ENCODE measurements at places on chromosomes 2 and 18. TPM values are rescaled to one million over a fixed set of nuclear protein-coding genes. Genes with fewer than 3 reads are reported as not detected.
A peak's percentile ranks its signal among the peaks of the same experiment; 100 is the strongest.

GRCh38 chr2:175575346-175576258 lies 394.1 kb upstream of the ATP5MC3 start:
- no peak for DNase-seq

- DNase-seq = no peak
Observed at GRCh38 chr2:238929242-238930081, 81.6 kb downstream of the TWIST2 start.

Gene TDRD15
- total RNA-seq = not detected

Gene CEBPZ
- 68.2 TPM for total RNA-seq

- no peak for DNase-seq
Observed at GRCh38 chr18:54503131-54503894, 87.7 kb upstream of the DYNAP start.

Gene KATNAL2
- not detected for total RNA-seq

Gene CLHC1
- 7.3 TPM for total RNA-seq

DNA sequence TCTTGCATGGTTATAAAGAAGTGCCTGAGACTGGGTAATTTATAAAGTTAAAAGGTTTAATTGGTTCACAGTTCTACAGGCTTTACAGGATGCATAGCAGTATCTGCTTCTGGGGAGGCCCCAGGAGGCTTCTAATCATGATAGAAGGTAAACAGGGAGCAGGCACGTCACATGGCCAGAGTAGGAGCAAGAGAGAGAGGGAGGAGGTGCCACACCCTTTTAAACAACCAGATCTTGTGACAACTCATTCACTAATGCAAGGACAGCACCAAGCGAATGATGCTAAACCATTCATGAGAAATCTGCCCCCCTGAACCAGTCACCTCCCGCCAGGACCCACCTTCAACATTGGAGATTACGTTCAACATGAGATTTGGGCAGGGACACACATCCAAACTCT lies 141.1 kb downstream of the EN1 start:
- DNase-seq = no peak

Gene TSPYL6
- total RNA-seq = not detected

GRCh38 chr2:177291701-177292100 lies 27.2 kb upstream of the NFE2L2 start:
- no peak for DNase-seq

- DNase-seq = no peak
Observed at GRCh38 chr2:118773826-118774225, 73.6 kb downstream of the EN1 start.

- no peak for DNase-seq
Observed at GRCh38 chr2:109692013-109692743, 78.0 kb downstream of the SOWAHC start.

DNA sequence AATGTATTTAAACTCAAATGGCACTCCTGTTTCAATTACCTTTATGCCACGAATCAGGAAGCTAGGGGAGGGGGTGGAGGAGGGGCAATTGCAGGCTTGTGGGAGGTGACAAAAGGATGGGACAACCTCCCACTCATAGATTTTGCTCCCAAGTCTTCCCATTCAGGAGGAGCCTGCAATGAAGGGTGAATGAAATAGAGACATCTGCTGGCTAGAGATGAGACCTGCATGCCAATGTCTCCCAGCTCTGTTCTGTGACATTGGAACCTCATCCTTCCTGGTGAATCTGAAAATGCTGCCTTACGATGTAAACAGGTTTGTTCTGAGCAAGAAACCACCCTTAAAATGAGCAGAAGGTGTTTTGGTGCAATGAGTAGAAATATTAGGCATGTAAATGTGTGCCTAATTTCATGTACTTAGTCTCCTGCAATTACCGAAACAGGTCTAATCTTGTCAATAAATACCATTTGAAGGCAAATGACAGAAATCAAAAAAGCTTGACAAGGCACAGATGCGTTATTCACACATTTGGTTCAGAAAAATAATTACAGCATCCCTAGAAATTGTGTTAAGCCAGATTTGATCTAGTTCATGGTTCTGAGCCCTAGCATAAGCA lies 2.7 kb upstream of the PID1 start:
- peak; percentile 60 for DNase-seq

Gene MCM6
- 196 TPM for total RNA-seq

- DNase-seq = no peak
Observed at GRCh38 chr2:239726631-239727181, 298.4 kb downstream of the NDUFA10 start.

- DNase-seq = no peak
Observed at GRCh38 chr2:69424419-69424818, 12.8 kb downstream of the NFU1 start.

GRCh38 chr2:102002228-102002627 lies 10.5 kb downstream of the IL1R2 start:
- no peak for DNase-seq

Gene ACMSD
- total RNA-seq = not detected

Gene IL18R1
- 50.2 TPM for total RNA-seq

Gene TTR
- total RNA-seq = not detected

DNA sequence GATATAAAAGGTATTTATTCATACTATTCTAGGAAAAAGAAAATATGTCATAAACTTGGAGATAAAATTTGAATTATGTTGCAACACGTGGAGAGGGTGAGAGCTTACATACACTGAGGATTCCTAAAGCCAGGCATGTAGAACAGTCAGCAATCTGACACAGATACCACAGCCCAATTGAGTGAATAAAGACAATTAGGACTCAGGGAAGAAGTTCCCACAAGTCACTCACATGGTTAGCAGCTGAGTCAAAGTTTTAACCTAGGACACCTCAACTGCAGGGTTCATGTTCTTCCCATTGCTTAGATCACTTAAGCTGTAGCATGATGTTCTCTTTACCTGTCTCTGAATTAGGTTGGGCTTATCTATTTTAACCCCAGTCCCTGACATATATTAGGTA lies 189.5 kb downstream of the CMPK2 start:
- no peak for DNase-seq

Gene EGR4
- total RNA-seq = 1.2 TPM

DNA sequence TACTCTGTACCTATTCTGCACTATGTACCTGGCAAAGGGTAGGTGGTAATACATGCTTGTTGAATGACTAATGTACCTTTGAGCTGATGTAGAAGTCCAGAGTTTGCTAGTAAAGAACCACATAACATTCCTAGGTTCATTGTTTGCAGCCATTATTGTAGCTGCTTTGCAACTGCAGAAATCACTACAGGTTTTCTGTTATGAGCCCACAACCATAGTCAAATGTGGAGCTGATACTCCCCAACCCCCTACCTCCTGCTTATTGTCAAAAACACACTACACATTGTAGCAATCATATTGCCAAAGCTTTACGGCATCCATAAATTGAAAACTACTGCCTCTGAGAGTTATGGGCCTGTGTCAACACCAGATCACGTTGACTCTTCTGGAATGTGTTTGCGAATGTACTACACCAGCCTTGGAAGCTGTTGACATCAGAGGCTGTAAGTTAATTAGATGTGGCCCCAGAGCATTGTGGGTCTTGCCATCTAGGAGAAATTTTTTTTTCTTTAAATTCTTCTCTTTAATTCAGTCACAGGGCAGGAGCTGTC lies 187.0 kb downstream of the AGPS start:
- no peak for DNase-seq

Gene TMEM163
- not detected for total RNA-seq

GRCh38 chr2:175619179-175620045 lies 382.7 kb downstream of the LNPK start:
- no peak for DNase-seq

DNA sequence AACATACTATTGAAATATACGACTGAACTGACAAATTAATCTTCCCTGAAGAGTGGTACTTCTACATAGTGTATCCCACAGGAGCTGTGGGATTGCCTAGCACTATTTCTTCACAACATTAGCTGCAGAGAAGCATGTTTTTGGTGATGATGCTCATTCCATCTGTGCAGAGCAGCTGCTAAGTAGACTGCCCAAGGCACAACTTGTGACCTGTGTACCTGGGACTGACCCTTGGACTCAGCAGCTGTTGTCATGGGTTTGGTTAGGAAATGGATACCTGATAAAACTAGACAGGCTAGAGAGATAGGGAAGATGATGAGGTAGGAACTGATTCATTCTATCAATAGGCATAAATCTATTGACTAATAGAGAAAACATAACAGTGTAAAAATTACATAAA lies 1204.0 kb downstream of the DSC3 start:
- no peak for DNase-seq

Gene C2orf42
- 19.6 TPM for total RNA-seq

DNA sequence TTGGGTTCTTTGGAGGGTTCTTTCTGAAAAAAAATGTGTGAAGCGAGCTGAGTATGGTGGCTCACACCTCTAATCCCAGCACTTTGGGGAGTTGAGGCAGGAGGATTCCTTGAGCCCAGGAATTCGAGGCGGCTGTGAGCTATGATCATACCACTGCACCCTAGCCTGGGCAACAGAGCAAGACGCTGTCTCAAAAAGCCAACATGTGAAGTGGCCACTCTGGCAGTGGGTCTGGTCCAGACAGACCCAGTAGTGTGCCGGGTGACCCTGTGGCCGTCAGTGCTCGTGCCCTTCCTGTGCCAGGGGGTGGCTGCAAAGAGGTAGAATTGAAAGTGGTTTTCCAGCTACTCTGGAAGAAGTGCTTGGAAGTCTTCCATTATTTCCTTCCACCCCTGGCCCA lies 11.6 kb downstream of the KLF11 start:
- no peak for DNase-seq

Gene DOK1
- 34.2 TPM for total RNA-seq

Gene OR6B2
- not detected for total RNA-seq

Gene BMP10
- total RNA-seq = not detected

DNA sequence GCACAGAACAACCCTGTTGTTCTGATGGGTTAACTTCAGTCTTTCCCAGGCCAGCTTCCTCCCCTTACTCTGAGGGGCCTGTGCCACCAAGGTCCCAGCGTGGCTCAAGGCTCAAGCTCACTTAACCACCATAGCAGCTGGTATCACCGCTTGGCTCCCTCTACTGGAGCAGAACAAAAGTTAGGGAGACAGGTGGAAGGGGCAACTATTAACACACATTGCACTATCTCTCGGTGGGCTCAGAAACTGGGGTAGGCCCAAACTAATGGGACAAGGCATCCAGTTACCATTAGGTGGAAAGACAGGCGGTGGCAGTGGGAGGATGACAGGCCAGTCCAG lies 88.7 kb upstream of the ATL2 start:
- DNase-seq = peak; percentile 67

DNA sequence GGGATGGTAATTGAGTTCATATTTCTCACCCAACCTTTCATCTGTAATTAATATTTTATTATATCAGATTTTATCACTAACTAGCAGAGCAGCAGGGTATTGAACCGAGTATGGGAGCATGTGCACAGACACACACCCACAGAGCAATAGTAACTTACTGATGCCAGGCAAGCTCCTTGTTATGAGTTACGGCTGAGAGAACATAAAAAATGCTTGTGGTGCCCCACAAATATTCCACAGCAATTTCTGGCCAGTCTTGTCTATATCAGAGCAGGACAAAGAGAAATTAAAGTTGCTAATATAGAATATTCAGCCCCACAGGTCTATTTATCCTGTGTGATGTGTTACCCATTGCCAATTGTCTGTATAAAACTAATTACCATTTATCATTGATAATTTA lies 501.8 kb upstream of the RAB12 start:
- DNase-seq = no peak

GRCh38 chr2:44957656-44958327 lies 16.3 kb downstream of the SIX3 start:
- no peak for DNase-seq

Data from activated CD4-positive, alpha-beta T cell treated with anti-CD3 and anti-CD28 coated beads, Interleukin-2, amount 10 ng/mL, durations not matched to agents 24 days and 14 days (primary cell).